ENCODE measurements at places on chromosomes 6 and 20. TPM values are rescaled to one million over a fixed set of nuclear protein-coding genes. Genes with fewer than 3 reads are reported as not detected.

SLC35D3 gene
- not detected for total RNA-seq

L3MBTL1 gene
- total RNA-seq: 3.8 TPM

SEL1L2 gene
- total RNA-seq: 1.7 TPM

DEFB125 gene
- not detected for total RNA-seq

UNC5CL gene
- 0.60 TPM for total RNA-seq

BPIFB6 gene
- total RNA-seq: not detected

SMPDL3A gene
- total RNA-seq: 4.5 TPM

PRND gene
- not detected for total RNA-seq

GRCh38 chr6:21997119-21998037 is 299.5 kb downstream of the PRL start:
- no peak for DNase-seq

- no peak for DNase-seq
These were observed 32.6 kb upstream of the SERPINB9 start for GRCh38 chr6:2935566-2936291.

- no peak for DNase-seq
These were observed 22.3 kb upstream of the THEMIS start for GRCh38 chr6:127923135-127923534.

DNA sequence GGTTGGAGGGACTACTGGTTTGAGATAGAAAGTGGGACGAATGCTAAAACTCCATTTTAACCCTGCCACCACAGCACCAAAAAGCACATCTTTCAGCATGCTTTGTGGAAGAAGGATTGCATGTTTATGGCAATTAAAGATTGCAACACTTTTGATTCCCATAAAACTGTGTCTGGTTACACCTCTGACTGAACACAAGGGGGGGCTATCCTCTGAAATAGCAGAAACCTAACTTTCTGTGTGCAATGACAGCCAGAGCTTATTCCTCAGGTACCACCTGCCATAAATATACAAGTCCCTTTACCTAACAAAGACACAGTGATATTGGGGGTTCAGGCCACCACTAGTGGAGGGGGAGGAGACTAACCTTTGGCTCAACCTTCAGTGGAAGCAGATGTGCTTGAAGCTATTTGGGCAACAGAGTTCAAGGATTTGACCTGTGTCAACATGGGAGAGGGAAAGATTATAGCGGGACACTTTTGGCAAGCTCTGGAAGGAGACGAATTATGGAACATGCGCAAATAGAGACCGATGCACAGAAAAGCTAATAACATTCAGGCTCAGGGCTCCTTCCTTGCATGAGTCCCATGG is 9.6 kb upstream of the PLG start:
- no peak for DNase-seq

DNA sequence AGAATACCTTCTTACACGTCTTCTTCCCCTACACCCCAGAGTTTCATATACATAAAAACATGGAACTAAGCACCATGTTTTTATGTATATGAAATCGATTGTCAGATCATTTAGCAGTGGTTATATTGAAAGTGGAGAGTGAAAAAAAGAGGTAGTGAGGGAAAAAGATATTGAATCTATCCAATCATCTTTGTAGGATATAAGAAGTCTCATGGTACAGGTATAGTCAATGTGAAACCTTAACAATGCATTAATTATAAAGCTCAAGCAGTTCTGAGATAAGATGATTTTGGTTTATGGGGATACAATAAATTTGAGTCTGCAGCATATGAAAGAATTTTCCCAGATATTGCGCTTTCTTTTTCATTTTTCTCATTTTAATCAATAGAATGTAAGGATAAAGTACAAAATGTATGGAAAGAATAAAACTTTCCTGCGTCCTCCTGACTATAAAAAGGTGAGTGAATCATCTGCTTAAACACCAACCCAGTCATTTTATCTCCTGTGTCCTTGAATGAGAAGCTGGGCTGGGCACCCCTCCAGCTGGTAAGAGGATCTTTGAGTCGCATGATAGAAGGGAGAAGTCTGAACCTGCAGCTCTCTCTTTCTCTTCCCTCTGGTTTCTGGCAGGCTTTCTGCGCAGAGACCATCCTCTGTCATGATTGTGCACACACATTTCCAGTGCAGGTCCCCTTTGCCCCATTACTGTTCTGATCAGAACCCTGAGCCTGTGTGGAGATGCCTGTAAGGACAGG is 28.1 kb upstream of the AKIRIN2 start:
- peak; percentile 83 for DNase-seq

GRCh38 chr6:7819431-7820015 is 91.1 kb downstream of the TXNDC5 start:
- no peak for DNase-seq

DNA sequence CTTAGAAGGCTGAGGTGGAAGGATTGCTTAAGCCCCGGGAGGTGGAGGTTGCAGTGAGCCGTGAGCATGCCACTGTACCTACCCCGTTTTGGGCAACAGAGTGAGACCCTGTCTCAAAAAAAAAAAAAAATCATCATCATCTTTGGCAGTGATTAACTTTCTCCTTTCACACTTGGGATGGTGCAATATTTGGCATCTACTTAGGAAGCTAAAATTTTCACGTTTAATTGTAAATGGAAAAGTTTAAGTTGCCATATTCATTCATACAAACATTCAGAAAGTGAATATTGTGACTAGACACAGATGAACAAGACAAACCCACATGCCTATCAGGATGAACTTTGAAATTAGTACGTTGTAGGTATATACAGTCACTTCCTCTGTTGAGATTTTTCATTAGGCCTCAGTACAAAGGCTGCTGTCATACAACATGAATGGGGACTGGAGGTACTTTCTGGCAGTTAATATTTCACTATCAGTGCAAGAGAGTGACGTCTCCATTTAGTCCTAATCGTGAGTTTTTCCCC is 10.3 kb downstream of the TOP1 start:
- DNase-seq: no peak

DNA sequence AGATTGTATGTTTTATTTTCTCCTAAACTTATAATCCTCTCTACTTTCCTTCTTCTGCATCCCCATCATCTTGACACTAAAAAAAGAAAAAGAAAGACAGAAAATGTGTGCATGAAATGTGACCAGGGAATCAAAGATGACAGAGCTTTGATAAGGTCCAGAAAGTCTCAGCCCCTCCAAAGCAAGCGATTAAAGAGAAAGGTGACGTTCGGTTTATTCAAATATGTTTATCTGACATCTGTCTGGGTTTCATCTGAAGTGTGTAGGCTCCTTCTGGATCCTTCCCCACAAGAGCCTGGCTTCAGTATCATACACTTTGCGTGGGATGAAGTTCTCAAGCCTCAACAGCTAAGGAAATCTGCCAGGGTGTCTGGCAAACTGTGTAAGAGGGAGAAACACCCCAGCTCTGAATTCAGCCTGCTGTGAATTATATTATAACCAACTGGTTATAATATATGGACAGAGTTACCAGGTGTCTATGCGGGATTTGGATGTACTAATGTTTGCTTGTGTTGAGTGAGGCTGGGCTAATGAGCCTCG is 263.0 kb downstream of the ZNF217 start:
- no peak for DNase-seq

DNA sequence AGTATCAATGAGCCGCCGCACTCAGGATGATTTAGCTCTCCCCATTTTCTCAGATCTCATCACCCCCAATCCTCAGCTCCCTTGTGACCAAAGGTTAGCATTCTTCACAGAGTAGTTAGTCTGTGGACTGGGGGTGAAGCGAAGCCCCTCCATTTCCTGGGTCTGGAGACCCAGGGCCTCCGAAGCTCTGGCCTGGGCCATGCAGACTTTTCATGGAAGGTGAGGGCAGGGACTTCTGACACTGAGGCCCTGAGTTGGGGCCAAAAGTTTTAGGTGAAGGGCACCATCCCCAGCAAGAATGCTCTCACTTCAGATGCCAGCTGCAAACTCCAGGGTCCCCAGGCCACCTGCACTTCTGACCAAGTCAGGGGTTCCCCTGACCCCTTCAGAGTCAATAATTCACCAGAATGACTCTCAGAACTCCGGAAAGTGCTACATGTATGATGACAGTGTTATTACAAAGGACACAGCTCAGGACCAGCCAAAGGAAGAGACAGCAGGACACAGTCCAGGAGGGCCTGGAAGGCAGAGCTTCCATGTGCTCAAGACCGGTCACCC is 65.7 kb upstream of the DUSP22 start:
- no peak for DNase-seq

- DNase-seq: no peak
These were observed 5.0 kb downstream of the FOXP4 start for GRCh38 chr6:41551086-41551700.

- DNase-seq: no peak
These were observed 52.9 kb upstream of the HDDC2 start for GRCh38 chr6:125354649-125355048.

DNA sequence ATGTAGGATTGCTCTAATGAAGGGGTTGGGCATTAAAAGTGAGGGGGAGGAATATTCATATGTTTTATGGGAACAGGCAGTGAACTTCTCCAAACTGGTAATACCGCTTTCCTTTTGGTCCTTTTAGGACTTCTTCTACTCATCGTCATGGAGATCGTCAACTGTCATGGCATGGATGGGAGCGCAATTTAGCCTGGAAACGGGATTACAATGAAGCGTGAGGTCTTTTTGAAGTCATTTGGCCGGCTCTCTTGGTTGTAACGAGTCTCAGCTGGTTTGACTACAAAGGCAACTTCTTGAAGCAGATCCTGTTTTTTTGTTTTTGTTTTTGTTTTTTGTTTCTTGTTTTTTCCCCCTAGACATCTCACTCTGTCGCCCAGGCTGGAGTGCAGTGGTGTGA is 1.4 kb upstream of the HLA-E start:
- no peak for DNase-seq

DNA sequence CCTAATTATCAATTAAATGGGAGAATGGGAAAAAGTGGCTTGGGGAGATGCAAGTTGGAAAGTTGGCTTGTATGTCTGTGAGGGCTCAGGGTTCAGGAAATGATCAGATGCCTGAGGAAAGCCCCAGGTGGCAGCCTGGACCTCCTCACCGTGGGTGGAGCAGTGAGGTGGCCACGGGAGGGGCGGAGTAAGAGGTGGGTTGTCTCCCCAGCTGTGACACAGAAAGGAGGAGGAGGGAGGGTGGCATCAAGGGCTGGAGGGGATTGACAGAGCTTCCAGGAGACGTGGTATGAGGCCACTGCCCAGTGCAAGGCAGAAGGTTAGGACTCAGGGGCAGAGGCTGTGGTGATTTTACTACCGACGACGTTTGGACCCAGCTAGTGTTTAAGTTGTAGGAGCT is 672.2 kb downstream of the PRKN start:
- no peak for DNase-seq

- DNase-seq: no peak
These were observed 580.4 kb downstream of the EYS start for GRCh38 chr6:65126667-65127066.

- DNase-seq: no peak
These were observed 111.4 kb downstream of the ATP9A start for GRCh38 chr20:51656726-51657260.

DNA sequence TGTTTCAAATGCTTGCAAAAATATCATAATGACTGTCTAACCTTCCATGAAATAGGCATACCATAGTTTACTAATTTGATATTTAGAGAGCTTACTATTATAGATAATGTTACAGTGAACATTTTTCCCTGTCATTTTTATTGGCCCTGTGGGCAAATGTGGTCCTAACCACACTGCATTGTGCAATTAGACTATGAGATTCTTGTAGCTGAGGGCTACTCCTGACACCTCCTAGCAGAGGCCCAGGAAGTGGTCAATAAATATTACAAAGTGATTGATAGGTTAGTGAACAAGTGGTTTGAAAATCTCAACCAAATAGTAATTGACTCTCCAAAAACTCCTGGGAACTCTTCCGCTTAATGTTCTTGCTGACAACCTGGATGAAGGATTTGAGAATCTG is 160.5 kb upstream of the KCNG1 start:
- no peak for DNase-seq

- no peak for DNase-seq
These were observed 437.1 kb downstream of the GRIK2 start for GRCh38 chr6:101830501-101831031.

DNA sequence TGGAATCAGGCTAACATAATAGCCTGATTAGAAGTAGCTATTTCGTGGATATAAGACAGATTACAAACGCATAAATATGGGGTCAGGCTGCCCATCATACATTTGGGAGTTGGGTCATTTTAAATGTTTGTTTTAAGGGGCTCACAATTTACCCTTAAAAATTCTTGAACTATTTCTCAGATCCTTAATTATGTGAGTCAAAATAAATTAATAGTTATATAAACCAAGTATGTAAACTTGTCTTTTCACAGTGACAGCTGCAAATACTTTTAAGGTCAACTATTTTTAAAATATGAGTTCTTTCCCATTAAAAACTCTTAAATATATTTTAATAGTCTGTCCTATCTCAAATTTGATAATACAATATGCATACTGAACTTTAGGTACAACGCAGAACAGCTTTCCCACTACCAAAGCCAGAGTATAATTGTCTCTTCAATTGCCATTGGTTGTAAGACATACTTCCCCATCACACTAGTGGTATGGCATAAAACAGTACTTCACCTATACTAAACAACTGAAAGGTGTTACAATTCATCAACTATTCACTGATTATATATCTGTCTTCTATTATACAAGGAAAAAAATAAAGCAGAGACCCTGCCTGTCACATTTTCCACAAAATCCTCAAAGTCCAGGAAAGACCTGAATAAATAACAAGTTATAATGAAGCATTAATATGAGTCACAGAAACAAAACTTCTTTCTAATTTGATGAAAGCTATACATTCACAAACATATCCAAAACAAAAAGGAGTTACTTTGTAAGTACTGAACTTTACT is 80.8 kb upstream of the COL21A1 start:
- DNase-seq: no peak

GRCh38 chr6:139569566-139569965 is 195.1 kb upstream of the CITED2 start:
- no peak for DNase-seq

GRCh38 chr6:108176281-108177089 is 10.7 kb downstream of the NR2E1 start:
- no peak for DNase-seq

DNA sequence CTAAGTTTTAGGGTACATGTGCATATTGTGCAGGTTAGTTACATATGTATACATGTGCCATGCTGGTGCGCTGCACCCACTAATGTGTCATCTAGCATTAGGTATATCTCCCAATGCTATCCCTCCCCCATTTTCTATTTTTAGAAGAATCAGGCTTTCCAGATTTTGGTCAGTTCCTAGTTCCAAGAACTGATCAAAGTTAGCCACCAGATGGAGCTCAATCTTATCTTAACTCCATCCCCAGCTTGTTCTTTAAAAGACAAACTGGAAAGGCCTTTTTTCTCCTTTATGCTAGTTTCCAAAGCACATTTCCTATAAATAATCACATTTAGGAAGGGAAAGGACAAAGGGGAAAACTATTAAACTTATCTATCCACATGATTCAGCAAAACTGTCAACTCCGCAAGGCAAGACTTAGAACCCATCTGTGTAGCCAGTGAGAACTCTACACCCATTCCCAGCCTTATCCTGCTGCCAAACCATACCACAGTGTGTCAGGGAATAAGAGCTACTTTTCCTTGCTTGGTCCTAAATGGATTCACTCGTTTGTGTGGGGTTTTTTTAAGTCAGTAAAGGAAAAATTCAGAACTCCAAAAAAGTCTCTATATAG is 22.8 kb upstream of the KHDC1 start:
- no peak for DNase-seq

Measured in Right ventricle myocardium inferior (tissue), 1 donor.